Midbrain (tissue), 1 donor: ENCODE measurements at places on chromosomes 4 and X.

GRCh38 chr4:171024720-171025303 lies 788.4 kb upstream of the GALNTL6 start:
- DNase-seq, result no peak

GRCh38 chr4:8362483-8362882 lies 78.0 kb downstream of the ACOX3 start:
- no peak for DNase-seq

DNA sequence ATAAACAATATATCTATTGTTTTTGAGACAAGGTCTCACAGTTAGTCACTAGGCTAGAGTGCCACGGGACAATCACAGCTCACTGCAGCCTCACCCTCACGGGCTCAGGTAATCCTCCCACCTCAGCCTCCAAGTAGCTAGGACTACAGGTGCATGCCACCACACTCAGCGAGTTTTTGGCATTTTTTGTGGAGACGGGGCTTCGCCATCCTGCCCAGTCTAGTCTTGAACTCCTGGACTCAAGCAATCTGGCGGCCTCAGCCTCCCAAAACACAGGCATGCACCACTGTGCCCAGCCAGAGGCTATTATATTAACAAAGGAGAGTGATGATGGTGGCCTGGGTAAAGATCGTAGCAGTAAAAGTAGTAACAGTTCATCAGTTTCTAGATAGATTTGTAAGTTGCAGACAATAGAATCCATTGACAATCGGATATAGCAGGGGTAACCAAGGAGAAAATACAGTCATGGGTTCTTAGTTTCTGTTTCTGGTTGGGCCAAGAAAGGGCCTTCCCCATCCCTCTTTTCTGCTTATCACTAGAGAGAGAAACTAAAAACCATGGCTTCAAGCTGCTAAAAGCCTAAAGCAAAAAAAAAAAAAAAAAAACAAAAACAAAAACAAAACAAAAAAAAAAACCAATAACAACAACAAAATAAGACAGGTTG lies 60.6 kb downstream of the ANXA10 start:
- no peak for DNase-seq

DNA sequence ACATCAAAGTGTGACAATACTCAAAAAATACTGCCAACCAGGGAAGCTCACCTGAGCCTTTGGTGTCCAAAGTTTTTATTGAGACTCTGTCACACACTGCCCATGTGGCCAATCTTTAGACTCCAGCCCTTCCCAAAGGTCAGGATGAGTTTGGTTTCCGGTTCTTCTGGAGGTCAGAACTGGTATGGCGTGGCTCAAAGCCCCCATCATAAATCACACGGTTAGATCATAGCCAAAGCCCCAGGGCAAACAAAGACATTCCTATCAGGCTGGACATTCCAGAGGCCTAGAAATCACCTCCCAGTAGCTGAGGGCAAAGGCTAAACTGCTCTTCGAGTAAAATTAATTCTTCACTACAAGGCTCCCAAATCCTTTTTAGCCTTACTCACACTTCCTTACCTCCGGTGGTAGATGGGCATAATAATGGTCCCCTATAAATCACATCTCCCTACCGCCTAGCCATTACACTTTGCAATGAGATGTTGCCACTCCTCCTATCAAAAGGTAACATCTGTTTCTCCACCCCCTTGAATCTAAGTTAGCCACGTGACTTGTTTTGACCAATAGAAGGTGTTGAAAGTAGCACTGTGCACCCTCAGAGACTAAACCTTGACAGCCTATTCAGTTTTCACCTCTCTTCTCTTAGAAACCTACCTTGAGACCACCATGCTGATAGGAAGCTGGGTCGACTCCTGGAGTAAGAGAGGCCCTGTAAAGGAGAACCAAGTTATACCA lies 137.8 kb upstream of the DUSP21 start:
- DNase-seq, result no peak

GRCh38 chr4:143360838-143361625 lies 24.4 kb downstream of the GAB1 start:
- no peak for DNase-seq

GRCh38 chr4:76634220-76634619 lies 199.2 kb downstream of the SHROOM3 start:
- no peak for DNase-seq

DNA sequence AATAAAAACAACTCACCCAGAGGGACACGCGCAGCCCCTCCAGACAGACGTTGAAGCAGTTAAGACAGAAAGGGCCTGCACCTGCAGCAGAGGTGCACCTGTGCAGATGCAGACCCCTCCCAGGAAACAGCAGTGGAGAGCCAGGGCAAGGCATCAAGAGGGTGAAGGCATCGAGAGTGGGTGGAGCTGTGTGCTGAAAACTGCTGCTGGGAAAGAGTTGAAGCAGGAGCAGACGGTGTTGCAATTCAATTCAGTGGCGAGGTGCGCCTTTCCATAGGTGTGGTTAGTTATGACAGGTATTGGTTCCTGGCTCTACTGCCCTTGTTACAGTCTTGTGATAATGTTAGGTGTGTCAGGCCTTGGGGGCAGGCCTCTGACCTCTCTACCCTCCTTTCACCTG lies 16.7 kb downstream of the LETM1 start:
- DNase-seq, result no peak

GRCh38 chr4:105568584-105568983 lies 16.2 kb downstream of the ARHGEF38 start:
- no peak for DNase-seq

DNA sequence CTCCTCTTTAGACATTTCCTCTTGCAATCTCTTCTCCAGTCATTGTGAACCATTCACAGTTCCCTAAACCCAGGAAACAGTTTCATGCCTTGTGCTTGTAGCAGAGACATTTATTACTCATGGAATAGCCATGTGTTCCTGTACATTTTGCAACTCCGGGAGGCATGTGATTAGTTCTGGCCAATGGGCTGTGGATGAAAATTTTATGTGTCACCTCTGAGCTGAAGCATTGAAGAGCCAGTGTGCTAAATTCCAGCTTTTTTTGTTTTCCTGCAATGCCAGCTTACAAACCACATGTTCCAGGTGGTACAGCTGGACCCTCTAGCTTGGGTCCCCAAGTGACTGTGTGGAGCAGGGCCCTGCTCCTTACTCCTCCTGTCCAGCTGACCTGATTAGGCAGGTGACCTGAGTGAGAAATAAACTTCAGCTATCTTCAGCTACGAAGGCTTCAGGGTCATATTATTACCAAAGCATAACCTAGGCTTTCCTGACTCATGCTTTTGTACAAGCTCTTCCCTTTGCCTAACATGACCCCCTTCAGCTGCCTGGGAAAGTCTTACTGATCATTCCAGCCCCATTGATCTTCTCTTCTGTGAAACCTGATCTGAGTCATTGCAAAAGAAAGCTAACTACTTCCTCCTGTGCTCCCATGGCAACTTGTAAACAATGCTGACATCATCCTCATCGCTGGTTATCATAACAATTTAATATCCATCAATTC lies 200.4 kb downstream of the PTTG2 start:
- no peak for DNase-seq

DNA sequence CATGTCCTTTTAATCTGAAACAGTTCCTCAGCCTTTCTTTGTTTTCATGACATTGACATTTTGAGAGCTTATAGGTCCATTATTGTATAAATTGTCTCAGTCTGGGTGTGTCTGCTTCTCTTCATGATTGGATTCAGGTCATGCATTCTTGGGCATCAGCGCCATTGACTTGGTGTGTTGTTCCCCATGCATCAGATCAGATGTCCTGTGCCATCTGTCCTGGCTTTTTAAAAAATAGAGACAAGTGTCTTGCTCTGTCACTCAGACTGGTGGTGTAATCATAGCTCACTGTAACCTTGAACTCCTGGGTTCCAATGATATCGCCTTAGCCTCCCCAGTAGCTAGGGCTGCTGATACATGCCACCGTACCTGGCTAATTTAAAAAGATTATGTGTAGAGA lies 55.7 kb downstream of the TBC1D14 start:
- no peak for DNase-seq

GRCh38 chr4:54092405-54093323 lies 7.3 kb upstream of the GSX2 start:
- DNase-seq, result no peak

GRCh38 chr4:76212851-76213414 lies 691 bp downstream of the SCARB2 start:
- peak; percentile 66 for DNase-seq

DNA sequence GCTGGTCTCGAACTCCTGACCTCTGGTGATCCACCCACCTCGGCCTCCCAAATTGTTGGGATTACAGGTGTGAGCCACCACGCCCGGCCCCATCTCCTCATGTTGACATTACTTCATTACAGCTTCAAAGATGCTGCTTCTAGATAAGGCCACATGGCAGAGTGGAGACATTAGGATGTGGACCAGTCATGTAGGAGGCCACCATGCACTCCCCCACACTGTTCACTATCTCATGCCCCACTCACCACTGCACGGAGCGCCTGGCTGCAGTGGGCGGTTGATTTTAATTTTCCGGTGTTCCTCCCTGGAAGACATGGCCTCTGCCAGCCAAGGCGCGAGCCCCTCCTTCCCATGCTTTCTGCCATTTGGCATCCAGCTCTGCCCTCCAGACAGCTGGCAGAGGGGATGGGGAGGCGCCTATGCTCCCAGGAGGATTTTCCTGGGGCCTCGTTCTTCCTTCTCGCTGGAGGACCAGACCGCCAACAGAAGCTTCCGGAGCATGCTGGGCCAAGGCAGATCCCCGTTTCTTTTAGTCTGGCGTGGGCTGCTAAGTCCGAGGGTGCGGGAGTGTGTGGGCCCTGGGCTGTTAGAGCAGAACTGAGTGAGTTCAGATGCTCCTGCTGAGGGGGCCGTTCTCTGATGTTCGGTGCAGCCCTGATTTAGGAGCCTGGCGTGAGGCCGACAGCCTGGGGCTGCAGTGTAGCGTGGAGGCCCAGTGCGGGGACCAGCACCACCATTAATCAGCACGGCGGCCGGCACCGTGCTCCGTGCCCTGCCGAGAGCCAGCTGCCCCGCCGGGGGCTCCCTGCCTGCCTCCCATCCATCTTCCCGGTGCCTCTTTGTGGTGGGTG lies 93.1 kb downstream of the SORCS2 start:
- peak; percentile 37 for DNase-seq

DNA sequence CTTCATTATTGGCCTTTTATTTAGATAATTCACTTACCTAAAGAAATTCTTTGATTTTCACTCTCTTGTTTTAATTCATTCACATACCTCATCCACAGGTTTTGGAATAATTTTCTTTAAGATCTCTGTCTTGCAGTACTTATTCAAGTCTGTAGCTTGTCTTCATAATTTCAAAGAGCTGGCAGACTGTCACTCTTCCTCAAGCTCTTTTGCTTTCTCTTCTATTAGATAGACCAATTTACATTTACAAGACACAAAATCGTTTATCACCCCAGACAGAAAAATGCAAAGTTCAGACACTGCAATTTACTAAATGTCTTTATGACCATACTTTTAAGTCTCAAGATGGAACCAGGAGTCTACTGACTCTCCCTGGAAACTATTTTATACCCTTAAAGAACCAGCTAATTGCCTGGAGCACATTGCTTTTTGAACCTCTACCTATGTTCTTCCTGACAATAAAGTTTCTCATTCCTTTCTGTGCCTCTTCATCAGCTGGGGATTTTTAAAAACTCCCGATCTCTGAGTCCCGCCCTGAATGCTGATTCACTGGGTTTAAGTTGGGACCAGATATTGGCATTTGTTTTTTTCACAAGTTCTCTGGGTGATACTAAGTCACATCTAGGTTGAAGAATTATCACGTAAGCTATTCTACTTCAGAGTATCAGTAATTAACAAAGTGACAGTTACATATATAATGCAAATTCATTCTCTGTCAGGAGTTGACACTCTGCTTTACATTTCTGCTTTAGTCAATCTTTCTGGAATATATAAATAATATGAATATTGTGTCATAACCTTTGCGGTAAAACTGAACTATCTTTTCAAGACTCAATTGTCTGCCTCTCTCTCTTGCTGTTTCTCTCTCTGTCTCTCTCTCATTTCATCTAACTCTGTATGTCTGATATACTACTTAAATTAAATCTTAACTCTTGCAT lies 196.4 kb downstream of the PCDH7 start:
- DNase-seq, result no peak

GRCh38 chrX:72268597-72269365 lies 8.3 kb downstream of the RPS4X start:
- no peak for DNase-seq
